Inflammatory macrophage (primary cell): ENCODE measurements at places on chromosomes 12 and 14.

DNA sequence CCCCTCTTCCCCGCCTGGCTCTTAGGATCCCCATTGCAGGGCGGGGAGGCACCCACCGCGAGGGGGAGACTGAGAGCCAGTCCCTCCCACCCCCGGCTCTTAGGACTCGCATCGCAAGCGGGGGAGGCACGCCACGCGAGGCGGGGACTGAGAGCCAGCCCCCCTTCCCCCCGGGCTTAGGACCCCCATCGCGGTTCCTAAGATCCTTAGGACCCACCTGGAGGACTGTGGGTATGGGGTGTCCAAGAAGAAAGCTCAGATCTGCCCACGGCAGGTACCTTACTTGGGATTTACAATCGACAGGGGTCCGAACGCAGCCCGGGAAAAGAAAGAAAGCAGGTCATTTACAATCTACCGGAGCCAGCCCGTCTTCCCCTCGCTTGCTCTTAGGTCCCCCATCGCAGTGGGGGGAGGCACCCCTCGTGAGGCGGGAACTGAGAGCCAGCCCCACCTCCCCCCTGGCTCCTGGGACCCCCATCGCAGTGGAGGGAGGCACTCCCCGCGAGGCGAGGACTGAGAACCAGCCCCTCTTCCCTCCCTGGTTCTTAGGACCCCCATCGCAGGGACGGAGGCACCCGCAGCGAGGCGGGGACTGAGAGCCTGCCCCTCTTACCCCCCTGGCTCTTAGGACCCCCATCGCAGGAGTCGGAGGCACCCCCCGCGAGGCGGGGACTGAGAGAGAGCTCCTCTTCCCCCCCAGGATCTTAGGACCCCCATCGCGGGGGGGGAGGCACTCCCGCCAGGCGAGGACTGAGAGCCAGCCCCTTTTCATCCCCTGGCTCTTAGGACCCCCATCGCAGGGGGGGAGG is 43.7 kb downstream of the DDX11 start:
- no peak for DNase-seq

- no peak for DNase-seq
Observed at GRCh38 chr14:97900196-97900854, 1103.1 kb downstream of the VRK1 start.

DNA sequence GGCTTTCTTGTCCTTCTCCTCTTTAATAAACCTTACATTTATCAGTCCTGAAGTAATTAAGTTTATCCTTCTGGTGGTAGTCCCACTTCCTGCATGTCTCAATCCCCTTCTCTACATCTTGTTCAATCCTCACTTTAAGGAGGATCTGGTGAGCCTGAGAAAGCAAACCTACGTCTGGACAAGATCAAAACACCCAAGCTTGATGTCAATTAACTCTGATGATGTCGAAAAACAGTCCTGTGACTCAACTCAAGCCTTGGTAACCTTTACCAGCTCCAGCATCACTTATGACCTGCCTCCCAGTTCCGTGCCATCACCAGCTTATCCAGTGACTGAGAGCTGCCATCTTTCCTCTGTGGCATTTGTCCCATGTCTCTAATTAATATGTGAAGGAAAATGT is 79.3 kb downstream of the ZFC3H1 start:
- DNase-seq: no peak

DNA sequence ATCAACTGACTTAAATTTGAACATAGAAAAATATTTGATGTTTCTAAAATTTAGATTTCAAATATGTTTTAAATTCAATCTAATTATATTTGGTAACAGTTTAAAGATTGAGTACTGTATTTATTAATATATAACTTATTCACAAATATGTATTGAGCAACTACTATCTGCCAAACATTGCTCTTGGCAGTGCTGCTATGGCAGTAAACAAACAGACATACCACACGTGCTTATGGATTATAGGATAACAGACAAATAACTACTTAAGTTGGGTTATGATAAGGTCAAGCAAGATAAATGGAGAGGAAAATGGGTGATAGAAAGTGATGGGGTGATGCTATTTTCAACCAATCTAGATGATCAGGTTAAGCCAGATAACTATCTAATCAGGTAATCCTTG is 538.1 kb downstream of the C12orf50 start:
- no peak for DNase-seq

DNA sequence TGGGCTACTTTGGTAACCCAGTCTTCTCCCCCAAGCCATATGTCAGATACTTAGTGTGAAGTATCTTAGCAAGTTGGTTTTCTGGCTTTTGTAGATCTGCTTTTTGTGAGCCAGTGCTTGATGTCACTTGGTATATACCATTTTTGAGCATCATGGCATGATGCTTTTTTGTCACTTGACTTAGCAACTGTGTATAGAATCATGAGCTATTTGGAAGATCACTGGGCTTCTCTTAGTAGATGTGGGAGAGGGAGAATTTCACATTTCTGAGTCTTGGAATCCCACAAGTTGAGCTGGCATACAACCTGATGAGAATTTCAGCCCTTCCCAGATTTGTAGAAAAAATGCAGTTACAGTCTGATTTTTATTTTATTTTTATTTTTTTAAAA is 24.9 kb downstream of the AEBP2 start:
- no peak for DNase-seq

DNA sequence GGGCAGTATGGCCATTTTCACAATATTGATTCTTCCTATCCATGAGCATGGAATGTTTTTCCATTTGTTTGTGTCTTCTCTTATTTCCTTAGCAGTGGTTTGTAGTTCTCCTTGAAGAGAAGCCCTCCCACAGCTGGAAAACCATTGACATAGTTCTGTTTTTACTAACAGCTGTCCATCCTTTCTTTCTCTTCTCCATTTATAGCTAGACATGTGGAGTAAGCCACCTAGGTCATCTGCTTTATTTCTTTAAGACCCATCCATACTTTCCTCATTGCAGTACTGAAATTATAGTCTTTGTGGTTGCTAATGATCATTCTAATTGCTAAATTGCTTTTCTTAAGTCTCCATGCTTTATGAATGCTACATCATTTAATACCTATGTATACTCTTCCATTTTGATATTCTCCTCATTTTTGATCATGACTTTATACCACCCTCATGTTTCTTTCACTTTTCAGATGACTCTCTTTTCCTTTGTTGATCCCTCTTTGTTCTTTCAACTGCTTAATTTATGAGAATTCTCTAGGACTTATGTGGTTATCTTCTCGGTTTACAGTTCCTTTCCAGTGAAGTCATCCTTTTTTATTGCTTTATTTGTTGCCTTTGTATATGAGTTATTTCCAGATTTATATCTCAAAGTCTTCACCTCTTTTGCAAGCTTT is 114.2 kb downstream of the PCNX1 start:
- no peak for DNase-seq

GRCh38 chr12:67515679-67516340 is 132.7 kb upstream of the DYRK2 start:
- no peak for DNase-seq
